ENCODE measurements at places on chromosomes 5 and 9. TPM values are rescaled to one million over a fixed set of nuclear protein-coding genes. Genes with fewer than 3 reads are reported as not detected.

Gene SPINK13
- total RNA-seq = not detected

Gene AGXT2
- total RNA-seq = not detected

Gene GALNT12
- total RNA-seq = 23.2 TPM

Gene B4GALT7
- total RNA-seq = 22.4 TPM

Gene RNF183
- total RNA-seq = not detected

Gene KIF24
- 1.4 TPM for total RNA-seq

Gene ANGPTL2
- 11.4 TPM for total RNA-seq

Gene VDAC1
- 125 TPM for total RNA-seq

Gene PSD2
- not detected for total RNA-seq

- no peak overlapping the region for H3K4me3 ChIP-seq
- no peak overlapping the region for H3K27ac ChIP-seq
- H3K27me3 ChIP-seq = no peaks in the 10 kb centered on the region
- no peak for DNase-seq
Observed at GRCh38 chr9:80556631-80557030, 984.9 kb downstream of the TLE4 start.

- no peak overlapping the region for H3K27ac ChIP-seq
- no peaks in the 10 kb centered on the region for H3K27me3 ChIP-seq
- no peaks in the 10 kb centered on the region for H3K4me1 ChIP-seq
- DNase-seq = no peak
Observed at GRCh38 chr9:86676396-86676795, 270.9 kb downstream of the GAS1 start.

- H3K36me3 ChIP-seq = no peaks in the 10 kb centered on the region
- no peaks in the 10 kb centered on the region for H3K4me1 ChIP-seq
- no peak overlapping the region for H3K27ac ChIP-seq
Observed at GRCh38 chr5:53713978-53714666, 153.7 kb downstream of the NDUFS4 start.

DNA sequence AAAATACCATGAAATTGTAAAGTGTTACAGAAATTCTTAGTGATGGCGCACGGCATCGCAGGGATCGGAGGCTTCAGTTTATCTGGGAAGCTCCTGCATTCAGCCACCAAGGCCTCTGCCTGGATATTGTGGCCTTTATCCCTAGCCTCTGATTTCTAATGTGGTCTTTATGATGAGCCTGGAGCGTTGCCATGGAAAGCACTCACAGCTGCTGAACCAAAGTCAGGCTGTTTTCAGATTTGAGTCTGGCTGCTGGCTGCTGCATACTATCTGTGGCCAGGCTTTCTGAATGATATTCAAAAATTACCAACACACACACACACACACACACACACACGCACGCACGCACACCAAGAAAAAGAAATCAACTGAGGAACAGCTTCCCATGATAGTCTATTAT is 101.1 kb upstream of the ZNF366 start:
- H3K27me3 ChIP-seq = no peaks in the 10 kb centered on the region
- no peak for DNase-seq
- no peak overlapping the region for H3K4me3 ChIP-seq
- no peaks in the 10 kb centered on the region for H3K36me3 ChIP-seq
- no peak overlapping the region for H3K27ac ChIP-seq
- no peaks in the 10 kb centered on the region for H3K4me1 ChIP-seq

GRCh38 chr9:78574354-78575045 is 277.6 kb downstream of the PSAT1 start:
- DNase-seq = no peak
- H3K4me1 ChIP-seq = no peaks in the 10 kb centered on the region
- no peaks in the 10 kb centered on the region for H3K36me3 ChIP-seq
- H3K4me3 ChIP-seq = no peak overlapping the region

DNA sequence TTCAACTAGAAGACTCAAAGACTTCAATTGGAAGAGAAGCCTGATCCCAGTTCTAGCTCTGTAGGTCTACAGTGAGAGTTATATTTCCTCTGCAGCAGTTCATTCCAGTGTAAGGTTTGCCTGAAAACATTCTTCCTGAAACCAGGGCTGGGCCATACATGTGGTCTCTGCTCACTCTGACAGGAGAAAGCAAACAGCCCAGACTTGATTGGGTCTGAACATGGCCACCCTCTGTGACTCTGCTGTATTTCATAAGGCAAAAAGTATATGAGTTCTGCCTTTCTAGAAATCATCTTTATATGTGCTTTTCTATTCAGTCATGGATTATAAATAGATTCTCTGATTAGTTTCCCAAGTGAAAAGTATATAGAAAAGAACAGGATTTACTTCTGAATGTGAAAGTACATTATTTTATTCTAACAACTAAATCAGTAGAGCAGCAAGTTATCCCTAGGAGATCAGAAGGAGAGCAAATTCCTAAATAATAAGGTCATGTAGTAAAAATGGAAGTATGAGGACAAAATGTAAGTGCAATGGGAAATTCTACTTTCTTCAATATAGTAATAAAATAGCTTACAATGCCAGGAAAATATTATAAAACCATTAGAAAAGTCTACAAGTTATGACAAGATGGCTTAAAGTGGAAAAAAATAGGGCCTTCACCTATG is 144.3 kb downstream of the EFNA5 start:
- no peak overlapping the region for H3K4me3 ChIP-seq
- H3K27me3 ChIP-seq = no peaks in the 10 kb centered on the region
- H3K36me3 ChIP-seq = no peaks in the 10 kb centered on the region
- no peaks in the 10 kb centered on the region for H3K4me1 ChIP-seq
- H3K27ac ChIP-seq = no peak overlapping the region
- no peak for DNase-seq

DNA sequence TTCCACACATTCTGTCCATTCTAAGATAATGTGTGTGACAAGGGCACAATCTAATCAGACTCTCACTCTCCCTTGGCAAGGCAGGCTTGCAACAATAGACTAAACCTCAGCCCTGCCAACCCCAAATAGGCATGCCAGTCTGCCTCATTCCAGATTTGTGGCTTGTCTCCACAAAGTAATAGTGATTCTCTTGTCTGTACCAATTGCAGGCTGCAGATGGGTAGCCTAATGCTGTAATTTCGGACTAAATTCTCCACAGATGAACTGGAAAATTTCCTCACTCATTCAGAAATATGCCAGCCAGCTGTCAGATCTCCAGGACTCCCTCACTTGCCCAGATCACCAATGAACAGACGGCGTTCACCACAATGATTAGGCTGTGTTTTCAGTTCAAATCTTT is 413.6 kb downstream of the ELAVL2 start:
- H3K36me3 ChIP-seq = no peaks in the 10 kb centered on the region
- H3K4me3 ChIP-seq = no peak overlapping the region
- no peaks in the 10 kb centered on the region for H3K4me1 ChIP-seq
- H3K27ac ChIP-seq = no peak overlapping the region
- H3K27me3 ChIP-seq = no peaks in the 10 kb centered on the region
- no peak for DNase-seq

GRCh38 chr5:159398936-159399335 is 68.6 kb upstream of the IL12B start:
- H3K27ac ChIP-seq = no peak overlapping the region
- no peak for DNase-seq
- no peaks in the 10 kb centered on the region for H3K27me3 ChIP-seq
- H3K4me3 ChIP-seq = no peak overlapping the region
- no peaks in the 10 kb centered on the region for H3K36me3 ChIP-seq

- no peak overlapping the region for H3K4me3 ChIP-seq
- DNase-seq = no peak
- H3K4me1 ChIP-seq = peaks cover 48% of the 10 kb centered on the region
- H3K27ac ChIP-seq = peak overlapping the region; percentile 64
Observed at GRCh38 chr5:149174847-149175234, 33.5 kb downstream of the ABLIM3 start.

GRCh38 chr9:36847781-36848673 is 186.0 kb downstream of the PAX5 start:
- H3K27me3 ChIP-seq = no peaks in the 10 kb centered on the region
- H3K4me1 ChIP-seq = no peaks in the 10 kb centered on the region
- H3K27ac ChIP-seq = no peak overlapping the region
- H3K36me3 ChIP-seq = no peaks in the 10 kb centered on the region
- H3K4me3 ChIP-seq = no peak overlapping the region
- no peak for DNase-seq

DNA sequence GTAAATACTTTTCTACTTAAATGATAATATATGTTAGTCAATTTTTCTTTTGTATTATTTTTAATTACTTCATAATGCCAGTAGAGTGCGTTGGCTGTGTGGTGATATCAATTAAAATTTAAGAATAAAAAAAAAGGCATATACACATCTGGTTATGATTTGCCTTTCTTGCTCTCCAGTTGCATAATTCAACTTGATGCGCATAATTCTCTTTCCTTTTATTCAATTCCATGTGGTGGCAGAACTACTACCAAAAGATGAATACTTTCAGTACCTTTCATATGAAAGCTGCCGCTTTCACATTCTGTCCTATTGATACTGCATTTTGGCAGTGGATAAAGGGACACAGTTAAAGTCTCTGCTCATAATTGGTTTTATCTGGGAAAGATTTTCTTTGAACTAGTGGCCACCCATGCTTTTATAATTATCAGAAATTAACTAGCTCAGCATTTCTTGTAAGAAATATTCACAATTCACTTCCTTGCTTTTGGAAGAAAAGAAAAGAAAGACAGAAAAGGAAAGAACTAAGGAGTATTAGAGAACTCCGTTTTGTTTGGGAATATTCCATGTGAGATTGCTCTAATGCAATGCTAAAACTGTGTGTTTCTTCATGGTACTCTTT is 12.3 kb upstream of the ADGRV1 start:
- no peak overlapping the region for H3K27ac ChIP-seq
- H3K36me3 ChIP-seq = no peaks in the 10 kb centered on the region
- H3K27me3 ChIP-seq = no peaks in the 10 kb centered on the region
- no peak overlapping the region for H3K4me3 ChIP-seq
- DNase-seq = no peak
- H3K4me1 ChIP-seq = no peaks in the 10 kb centered on the region

- H3K27me3 ChIP-seq = peaks cover 4% of the 10 kb centered on the region
- no peak for DNase-seq
- H3K27ac ChIP-seq = peak within 1 kb of the TSS; percentile 91
Observed at GRCh38 chr5:124745928-124746915, at the start of gene ZNF608. ZNF608 (minus strand) TSS chr5:124746639; CDS start chr5:124744989, 1,650 bp downstream.

GRCh38 chr5:35229076-35230037 is 930 bp downstream of the PRLR start:
- H3K27ac ChIP-seq = no peak overlapping the region
- H3K4me3 ChIP-seq = peak overlapping the region; percentile 50
- H3K4me1 ChIP-seq = peaks cover 9% of the 10 kb centered on the region
- peaks cover 20% of the 10 kb centered on the region for H3K27me3 ChIP-seq

DNA sequence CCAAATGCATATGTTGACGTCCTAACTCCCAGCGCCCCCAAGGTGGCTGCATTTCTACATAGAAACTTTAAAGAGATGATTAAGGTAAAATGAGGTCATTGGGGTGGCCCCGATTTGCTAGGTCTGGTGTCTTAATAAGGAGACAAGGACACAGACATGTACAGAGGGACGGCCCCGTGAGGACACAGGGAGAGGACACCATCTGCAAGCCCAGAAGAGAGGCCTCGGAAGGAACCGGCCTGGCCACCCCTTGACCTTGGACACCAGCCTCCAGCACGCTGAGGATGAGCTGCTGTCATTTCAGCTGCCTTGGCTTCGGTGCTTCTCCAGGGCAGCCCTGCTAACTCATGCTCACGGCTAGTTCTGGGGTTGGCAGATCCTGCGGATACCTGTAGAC is 73.2 kb downstream of the MRPL36 start:
- no peak for DNase-seq
- no peaks in the 10 kb centered on the region for H3K36me3 ChIP-seq
- H3K27me3 ChIP-seq = peaks cover 24% of the 10 kb centered on the region

Data from lower lobe of right lung (tissue), 2 donors.